Stimulated activated CD4-positive, alpha-beta T cell treated with anti-CD3 and anti-CD28 coated beads, TNF-alpha, amount 100 ng/mL, for 48 hours (primary cell): ENCODE measurements at places on chromosomes 1 and 21.

DNA sequence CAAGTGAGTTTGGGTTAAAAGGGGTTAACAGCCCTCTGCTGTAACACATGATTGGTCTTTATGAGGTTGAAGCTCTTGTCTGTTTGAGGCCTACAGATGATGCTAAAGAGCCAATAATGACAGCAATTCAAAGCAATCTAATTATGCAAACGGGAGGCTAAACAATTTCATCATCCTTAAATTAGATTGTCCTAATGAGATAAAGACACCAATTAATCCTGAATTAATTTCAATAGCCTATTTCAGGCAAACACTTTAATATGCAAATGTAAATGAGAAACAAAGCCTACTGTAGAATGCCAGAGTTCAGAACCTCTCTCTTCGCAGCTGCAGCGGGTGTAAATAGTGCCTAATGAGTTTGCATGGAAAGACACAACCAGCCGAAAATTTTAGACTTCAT lies 504.7 kb upstream of the PBX1 start:
- DNase-seq: no peak

GRCh38 chr1:213852107-213852506 lies 135.7 kb upstream of the PROX1 start:
- no peak for DNase-seq

DNA sequence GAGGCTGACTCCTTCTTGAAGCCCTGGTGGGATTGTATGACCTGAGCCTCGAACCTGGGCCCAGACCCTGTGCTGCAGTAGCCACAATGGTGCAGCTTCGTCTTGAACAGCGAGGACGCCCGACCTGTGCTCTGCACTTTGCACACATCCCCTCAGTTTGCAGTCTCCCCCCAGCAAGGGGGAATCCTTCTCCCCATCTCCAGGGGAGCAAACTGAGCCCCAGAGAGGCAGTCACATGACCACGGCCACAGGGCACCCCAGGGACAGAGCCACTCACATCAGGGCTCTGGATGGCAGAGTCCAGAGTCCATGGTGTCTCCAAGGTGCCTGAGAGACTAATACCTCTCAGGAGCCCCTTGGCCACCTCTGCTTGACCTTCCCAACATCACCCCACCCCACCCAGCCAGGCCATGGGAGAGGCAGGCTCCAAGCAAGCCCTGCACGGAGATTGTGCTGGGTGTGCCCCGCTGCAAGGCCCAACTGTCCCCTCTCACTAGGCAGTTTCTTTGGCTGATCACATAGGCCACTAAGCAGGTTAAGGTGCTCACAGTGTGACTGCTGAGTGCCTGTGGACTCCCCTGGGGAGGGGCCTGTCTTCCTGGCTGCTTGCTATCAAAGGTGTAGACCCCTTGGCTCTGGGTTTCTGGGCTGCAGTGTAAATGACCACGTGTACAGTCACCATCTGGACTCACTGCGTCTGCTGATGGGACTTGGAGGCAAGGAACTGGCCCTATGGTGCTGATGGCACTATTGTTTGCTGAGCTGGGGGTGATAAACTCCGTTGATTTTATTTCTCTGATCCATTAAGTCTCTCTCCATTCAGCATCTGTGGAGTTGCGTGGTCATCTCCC lies 398.1 kb downstream of the MATN1 start:
- DNase-seq: no peak

DNA sequence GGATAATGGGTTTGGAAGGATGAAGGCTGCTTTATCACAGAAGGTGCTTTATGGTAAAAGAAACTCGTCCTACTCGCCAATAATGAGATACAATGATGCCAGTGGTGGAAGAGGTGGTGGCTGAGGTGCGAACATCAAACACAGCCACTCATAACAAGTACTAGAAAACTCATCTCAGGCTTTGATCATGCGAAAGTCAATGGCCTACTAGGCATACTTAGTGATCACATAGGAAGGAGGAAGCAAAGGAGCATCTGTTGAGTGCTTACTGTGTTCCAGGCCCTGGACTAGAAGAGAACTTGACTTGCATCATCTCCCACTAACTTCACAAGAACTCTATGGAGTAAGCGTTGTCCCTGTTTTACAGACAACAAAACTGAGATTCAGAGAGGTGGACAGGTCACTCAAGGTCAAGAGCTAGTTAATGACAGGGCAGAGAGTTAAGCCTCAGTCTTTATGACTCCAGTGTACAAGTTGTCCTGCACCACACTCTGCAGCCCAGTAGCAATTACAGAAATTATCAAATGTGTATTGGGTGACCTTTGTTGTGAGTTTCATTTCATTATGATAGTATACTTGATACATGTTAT lies 33.6 kb downstream of the RUNX1 start:
- no peak for DNase-seq

DNA sequence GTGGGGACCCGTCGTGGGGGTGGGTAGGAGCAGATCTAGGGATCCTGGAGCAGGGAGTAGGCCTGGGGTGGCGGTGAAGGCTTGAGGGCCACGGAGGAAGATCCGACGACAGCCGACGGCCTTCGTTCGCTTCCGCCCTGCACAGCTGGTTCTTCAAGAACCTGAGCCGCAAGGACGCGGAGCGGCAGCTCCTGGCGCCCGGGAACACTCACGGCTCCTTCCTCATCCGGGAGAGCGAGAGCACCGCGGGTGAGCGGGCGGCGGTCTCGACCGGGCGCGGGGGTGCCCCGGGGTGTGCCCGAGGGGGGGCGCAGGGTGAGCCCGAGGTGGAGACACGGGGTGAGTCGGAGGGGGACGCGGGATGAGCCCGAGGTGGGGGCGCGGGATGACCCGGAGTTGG lies 16.5 kb upstream of the HDAC1 start:
- no peak for DNase-seq

DNA sequence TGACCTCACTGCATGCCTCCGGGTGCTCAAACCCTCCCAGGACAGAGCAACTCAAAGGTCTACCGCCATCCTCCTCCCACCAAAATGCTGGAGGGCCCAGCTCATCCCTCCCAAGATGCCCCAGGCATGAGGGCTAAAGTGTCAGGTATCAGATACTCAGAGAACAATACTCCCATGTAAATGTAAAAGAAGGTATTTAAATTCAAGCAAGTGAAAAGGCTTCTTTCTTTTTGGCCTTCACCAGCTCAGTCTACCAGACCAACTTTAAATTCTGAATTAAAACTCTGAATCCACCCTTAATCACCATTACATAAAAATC lies 3.0 kb downstream of the PARP1 start:
- no peak for DNase-seq

GRCh38 chr1:147072482-147073432 lies 99.5 kb downstream of the PRKAB2 start:
- DNase-seq: no peak

DNA sequence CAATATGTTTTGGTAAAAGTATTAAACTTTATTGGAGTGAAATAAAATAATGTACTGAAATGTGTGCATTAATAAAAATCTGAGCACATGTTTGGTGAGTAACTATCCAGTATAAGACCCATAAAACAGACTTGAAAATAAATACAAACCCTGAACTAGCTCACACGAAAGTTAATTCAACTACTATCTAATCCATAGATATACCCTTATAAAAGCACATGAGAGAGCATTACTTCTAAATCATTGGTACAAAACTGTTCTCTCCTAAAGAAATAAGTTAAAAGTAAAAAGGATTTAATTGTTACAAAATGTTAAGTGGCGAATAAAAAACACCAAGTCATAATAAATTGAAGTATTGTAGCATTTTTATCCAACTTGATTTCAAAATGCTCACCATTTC lies 295.6 kb downstream of the PTPRC start:
- DNase-seq: no peak

DNA sequence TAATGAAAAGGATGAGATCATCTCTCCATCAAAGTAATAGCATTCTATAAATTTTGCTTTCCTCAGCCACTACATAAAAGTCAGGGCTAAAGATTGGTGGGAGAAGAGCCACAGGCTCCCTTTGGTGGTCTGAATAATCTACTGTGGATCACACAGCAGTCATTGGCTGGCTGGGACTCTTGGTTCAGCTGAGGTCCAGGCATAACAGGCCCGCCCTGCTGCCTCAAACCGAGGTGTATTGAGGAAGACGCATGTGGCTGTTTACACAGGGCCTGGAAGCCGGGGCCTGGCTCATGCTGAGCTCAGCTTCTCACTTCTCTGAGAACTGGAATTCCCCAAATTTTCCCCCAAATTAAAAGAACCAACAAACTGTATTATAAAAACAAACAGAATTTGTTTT lies 139.2 kb downstream of the PTPRC start:
- no peak for DNase-seq

DNA sequence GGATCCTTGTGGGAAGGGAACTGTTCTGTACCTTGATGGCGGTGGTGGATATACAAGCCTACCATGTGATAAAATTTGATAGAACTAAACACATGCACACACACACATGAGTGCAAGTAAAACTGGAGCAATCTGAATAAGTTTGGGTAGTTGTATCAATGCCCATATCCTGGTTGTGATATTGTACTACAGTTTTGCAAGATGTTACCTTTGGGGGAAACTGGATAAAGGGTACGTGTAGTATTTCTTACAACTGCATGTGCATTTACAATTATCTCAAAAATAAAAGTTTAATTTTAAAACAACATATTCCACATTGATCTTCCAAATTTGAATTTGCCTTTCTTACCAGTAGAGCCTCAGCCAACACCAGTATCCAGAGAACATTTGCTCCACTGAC lies 99.6 kb downstream of the DTL start:
- DNase-seq: no peak

- DNase-seq: no peak
Observed at GRCh38 chr1:220791956-220792355, 5.2 kb downstream of the MTARC1 start.
